ENCODE measurements at places on chromosomes 7 and 10.

DNA sequence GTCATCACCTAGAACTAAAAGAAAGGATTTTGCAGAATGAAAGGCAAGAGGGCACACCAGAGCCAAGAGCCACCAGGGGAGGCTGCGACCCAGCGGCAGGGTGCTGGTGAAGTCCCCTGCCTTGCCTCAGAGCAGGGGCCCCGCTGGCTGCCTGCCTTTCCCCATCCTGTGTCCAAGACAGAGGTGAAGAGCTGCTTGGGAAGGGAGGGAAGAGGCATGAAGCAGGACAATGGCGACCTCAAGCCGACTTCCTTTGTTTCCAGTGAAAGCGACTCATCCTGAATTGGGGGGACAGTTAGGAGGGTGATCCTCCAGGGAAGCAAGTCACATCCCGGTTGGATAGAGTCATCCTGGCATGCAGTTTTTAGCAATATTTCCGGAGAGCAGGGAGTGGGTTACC lies 255.5 kb upstream of the YAE1 start:
- no peak for DNase-seq

GRCh38 chr10:22148961-22149360 lies 68.9 kb downstream of the EBLN1 start:
- DNase-seq, result no peak

DNA sequence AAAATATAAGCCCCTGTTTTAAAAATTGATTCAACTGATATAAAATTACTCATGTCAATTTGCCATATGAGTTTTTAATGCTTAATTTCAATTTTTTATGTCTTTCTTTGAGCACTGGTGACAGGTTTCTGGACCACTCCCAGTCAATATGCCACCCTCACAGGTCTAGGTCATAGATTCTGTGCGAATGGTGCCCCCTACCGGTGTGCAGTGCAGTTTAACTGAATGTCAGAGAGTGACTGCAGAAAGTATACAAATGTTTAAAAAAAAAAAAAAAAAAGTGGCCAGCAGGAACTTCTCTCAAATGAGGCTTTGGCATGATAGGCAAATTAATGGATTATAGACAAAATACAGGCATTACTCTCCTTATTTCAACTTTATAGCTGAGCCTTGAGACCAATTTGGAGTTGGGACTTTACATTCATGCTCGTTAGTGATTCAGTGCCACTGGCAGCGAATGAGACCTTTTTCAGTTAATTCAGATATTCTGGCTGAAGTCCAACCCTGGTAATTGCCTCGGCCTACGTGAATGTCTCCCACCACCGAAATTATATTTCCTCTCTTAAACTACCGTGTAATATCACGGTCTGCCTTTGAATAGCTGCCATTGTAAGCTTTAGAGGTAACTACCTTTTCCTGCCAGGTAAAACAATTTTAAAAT lies 427.6 kb downstream of the PHTF2 start:
- no peak for DNase-seq

DNA sequence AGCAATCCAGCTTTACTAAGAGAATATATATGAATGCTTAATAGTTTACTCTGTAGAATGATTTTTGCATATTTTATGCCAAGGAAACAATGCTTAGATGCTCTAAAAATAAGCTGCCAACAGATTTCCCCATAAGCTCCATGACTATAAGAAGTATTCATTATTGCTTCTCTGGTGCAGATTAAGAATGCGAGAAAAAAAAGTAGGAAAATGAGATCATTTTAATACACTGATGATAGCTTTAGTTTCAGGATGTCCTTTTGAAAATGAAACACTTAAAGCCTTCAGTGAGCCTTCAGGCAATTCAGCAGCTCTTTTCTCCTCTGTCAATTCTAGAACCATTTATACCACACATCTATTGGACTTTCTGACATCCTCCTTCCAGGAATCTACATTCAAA lies 735.0 kb upstream of the POT1 start:
- no peak for DNase-seq

GRCh38 chr7:100211342-100211780 lies 8.4 kb upstream of the PVRIG start:
- no peak for DNase-seq

DNA sequence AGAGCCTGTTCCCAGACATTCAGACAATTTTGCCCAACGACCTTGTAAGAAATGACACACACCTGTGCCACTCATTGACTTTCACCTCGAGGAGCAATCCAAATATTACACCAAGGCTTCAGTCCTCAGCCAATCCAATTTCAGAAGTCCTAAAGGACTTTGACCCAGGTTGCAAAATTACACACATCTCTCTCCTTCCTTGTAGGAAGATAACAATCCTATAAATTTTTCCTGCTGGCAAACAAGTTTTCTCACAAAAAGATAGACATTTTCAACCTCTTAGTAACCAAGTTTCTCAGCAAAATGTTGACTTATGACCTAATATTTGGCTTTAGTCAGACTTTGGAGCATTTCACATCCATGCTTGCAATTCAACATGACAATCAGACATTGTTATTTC lies 745.0 kb downstream of the GRID1 start:
- no peak for DNase-seq

GRCh38 chr7:24907311-24907886 lies 72.6 kb downstream of the OSBPL3 start:
- DNase-seq, result no peak

- no peak for DNase-seq
Measured at GRCh38 chr7:24656608-24657007, 83.4 kb downstream of the PALS2 start.

GRCh38 chr10:94133239-94133638 lies 139.5 kb downstream of the PLCE1 start:
- DNase-seq, result no peak

DNA sequence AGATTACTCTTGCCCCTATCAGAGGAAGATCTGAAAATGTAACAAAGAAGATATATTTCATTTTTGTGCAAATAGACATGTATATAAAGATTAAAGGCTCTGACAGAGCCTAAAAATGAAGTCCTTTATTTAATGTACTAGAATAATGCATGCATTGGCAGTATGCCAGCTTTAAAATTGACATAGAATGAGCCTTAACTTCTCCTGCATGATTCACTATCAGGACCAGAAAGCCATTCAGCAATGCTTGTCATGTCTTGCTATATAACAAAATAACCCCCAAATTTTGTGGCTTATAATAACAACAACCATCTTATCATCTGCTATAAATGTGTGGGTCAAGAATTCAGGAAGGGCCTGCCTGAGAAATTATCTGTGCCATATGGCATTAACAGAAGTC lies 411.9 kb downstream of the GRM8 start:
- no peak for DNase-seq

DNA sequence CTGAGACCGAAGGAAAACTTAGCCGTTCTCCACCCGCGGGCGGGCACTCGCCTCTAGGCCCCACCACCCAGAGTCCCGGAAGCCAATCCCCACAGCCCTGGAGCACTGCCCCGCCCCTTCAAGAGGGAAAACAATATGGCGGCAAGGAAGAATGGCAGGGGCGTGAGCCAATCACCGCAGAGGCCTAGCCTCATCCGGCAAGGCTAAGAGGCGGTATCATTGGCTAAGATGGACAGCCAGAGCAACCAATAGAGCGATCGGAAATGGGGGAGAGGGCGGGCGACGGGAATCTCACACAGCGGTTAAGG lies 529 bp downstream of the ACTR1A start:
- peak; percentile 93 for DNase-seq

GRCh38 chr7:156460858-156461627 lies 179.5 kb upstream of the RNF32 start:
- DNase-seq, result no peak

GRCh38 chr10:30058570-30059132 lies 735 bp downstream of the JCAD start:
- DNase-seq, result no peak

DNA sequence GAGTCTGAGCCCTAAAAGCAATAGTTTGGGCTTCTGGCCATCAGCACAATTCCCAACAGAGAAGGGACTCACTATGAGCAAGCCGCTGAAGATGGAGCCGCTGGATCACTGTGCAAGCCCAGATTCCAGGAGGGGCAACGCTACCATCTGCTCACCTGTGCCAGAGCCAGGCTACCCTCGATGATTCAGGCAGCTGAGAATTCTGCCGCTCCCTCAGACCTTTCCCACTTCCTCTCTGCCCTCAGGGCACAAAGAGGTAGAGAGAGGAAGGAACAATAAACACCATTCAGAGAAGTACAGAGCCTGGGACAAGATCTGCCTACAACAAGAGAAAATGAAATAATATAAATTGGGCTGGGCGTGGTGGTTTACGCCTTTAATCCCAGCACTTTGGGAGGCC lies 98.1 kb downstream of the MYOF start:
- no peak for DNase-seq

DNA sequence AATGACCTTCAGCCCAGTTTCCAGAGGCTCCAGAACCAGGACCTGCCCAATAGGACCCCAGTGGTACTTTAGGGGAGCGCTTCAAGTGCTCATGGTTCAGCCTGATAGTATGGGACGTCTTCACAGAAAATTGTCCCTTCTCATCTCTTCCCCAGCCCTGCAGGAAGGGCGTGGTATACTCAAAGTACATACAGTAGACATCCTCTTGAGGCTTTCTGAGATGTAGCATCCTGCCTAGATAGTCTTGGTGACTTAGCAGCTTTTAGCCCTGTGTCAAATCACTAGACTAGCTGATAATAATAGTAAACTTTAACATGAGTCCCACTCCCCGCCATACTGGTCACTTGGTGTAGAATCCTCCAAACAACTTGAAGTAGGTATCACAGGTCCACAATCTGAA lies 193.2 kb downstream of the CYP26A1 start:
- DNase-seq, result no peak

DNA sequence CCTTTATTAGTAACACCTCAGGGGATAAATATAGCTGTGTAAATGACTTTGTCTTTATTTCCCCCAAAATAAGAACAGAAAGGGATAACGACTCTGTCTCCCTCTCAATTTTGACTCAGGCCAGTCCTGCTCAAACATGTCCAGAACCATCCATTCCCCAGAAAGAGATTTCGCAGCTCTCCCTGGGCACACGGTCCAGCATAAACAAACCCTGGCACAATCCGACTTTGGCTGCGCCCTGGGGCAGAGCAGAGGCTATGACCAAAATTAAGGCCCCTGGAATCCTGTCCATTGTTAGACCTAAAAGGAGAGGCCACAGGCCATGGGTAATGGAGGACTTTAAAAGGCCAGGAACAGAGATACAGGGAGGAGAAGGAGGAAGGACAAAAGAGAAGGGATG lies 99.1 kb downstream of the PRPF18 start:
- DNase-seq, result no peak

GRCh38 chr7:106599343-106599698 lies 61.6 kb downstream of the CCDC71L start:
- DNase-seq, result no peak

DNA sequence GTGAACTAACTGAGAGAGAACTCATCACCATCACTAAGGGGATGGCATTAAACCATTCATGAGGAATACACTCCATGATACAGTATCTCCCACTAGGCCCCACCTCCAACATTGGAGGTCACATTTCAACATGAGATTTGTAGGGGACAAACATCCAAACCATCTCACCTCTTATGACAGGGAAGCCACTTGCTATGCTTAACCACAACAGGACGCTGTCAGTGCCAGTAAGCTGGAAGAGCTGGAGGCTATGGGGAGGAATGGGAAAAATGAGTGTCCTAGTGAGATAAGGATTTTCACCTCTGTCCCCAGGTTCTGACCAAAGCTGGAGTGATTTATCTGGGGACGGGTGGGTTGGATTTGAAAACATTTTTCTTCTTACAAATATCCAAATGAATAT lies 17.6 kb downstream of the PLCE1 start:
- no peak for DNase-seq

- peak; percentile 41 for DNase-seq
Measured at GRCh38 chr7:99312316-99313203, 13.1 kb upstream of the ARPC1A start.

DNA sequence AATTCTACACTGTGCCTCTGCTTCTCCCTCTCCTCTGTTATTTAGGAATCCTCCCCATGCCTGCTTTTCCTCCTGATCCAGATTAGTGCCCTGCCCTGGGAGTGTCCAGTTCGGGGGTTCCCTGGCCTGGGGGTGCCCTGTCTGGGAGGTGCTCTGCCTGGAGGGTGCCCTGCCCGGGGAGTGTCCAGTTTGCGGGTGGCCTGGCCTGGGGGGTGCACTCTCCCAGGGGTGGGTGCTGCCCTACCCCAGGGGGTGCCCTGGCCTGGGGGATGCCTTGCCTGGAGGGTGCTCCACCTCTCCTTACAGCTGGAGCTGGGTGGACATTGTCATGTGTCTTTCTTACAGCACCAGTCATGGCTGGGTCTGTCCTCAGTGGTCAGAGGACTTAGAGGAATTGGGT lies 20.2 kb downstream of the RAMP3 start:
- no peak for DNase-seq

- no peak for DNase-seq
Measured at GRCh38 chr7:47456210-47456955, 125.5 kb downstream of the TNS3 start.

GRCh38 chr7:108358553-108358952 lies 97.7 kb downstream of the NRCAM start:
- no peak for DNase-seq

DNA sequence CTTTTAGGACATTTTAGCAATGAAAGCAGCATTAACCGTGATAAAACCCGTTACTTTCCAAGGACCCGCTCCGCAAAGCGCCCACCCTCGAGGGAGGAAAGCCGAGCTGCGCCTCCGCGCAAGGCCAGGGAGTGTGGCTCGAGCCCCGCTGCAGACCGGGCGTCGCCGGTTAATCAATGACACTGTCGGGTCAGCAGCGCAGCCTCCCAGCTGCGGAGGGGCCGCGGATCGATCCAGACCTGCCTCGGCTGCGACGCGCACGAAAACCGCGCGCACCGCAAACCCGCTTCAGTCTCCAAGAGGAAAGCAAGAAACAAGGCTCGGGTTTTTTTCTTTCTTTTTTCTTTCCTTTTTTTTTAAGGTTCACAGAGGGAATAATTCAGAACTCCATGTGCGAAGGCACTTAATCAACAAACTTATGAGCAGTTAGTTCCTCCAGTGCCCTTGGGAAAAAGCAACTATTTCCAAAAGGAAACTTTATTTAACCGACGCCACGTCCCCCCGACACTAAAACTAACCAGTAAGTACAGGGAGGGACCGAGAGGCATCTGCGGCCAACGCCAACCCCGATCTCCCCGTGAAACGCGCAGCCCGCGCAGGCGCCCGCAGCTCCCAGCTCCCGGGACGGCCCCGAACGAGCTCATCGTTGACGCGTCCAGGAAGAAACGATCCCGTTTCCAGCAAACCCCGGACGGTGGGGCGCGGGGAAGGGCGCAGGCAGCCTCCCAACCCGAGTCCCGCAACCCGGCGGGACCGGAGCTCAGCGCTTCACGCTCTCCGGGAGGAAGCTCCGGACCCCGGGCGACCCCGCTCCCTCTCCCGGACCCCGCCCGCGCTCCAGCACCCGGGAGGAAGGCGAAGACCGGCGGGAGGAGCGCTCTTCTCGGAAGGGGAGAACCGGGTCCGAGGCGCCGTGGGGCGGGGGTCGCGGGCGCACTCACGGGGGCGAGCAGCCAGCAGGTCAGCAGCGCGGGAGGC lies 598 bp downstream of the VIPR2 start:
- DNase-seq, result no peak

DNA sequence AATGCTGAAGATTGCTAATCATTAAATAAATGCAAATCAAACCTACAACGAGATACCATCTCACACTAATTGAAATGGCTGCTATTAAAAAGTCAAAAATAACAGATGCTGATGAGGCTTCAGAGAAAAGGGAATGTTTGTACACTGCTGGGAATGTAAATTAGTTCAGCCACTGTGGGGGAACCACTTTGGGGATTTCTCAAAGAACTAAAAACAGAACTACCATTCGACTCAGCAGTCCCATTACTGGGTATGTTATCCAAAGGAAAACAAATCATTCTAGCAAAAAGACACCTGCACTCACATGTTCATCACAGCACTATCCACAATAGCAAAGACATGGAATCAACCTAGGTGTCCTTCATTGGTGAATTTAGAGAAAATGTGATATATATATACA lies 379.0 kb upstream of the CNTNAP2 start:
- no peak for DNase-seq

GRCh38 chr10:123464430-123465323 lies 201.5 kb upstream of the GPR26 start:
- no peak for DNase-seq
